ENCODE measurements at places on chromosomes 1 and 21.

GRCh38 chr1:31691951-31692350, 11.9 kb downstream of the COL16A1 start:
- DNase-seq: no peak

DNA sequence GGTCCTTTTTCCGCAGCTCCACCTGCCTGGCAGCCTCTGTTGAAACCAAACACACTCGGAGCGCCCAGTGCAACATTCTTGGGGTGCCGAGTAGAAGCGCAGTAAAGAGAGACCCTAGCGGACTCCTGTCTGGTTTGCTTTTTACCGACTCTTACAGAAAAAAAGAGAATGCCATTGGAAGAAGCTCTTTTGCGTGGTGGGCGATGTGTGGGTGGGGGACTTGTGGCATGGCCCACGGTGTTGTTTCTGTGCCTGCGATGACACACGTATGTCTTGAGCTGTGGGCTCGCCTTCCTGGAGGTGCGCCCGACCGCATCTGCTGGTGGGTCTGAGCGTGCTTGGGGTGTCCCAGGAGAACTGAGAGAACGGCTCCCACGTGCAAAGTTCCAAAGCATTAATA, 7.3 kb upstream of the BARHL2 start:
- no peak for DNase-seq

DNA sequence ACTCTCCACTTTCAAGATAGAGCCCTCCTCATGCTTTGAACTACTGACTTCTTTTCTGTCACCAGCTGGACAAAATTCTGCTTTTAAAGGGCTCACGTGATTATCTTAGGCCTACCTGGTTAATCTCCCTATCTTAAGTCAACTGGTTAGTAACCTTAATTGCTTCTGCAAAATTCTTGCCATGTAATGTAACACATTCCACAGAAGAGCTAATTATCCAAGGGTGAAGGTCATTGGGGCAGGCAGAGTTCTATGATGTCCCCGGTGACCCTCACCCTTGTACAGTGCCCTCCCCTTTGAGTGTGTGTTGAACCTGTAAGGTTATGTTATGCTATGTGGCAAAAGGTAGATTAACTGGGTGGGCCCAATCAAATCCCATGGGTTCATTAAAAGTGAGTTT, 25.2 kb upstream of the FOXE3 start:
- no peak for DNase-seq

DNA sequence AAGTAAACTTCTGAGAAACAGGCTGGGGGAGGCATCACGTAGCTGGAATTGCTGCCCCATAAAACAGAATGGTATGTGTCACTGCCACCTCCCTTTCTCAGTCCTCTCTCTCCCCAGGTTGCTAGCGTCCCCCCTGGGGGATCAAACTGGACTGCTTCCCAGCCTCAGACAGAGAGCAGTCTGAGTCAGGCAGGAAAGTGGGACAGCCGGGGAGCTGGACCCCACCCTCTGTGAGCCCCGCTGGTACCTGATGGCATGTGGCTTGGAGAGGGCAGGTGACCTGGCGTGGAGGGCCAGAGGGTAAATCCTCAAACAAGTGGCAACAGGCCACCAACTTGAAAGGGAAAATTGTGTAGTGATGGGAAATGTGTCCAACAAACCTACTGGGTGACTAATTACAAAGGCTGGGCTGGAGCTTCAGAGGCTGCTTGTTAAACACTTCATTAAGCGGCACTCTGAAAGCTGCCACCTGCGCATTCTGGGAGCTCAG, 1.0 kb upstream of the SFN start:
- DNase-seq: no peak

DNA sequence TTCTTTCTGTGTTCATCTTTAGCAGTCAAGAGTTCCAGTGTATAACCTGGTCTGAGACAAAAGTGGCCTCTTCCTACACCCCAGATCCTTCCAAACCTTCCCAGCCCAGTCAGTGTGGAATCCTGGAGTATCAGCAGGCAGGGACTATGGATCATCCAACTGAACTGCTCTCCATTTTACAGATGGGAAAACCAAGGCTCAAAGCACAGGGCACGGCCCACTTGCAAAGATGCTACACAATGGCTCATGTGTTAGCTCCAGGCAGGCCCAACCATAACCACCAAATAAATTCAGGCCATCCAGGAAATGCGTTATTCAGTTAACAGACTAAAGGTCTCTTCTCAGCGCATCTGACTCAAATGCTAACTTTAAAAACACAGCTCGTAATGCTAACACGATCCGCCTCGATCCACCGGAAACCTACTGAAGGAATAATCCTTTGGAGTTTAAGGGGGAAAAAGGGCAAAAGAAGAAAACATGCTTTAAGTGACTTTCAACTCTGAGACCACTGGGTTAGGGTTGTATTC, 7.1 kb downstream of the GLIS1 start:
- DNase-seq: no peak

Measured in MM.1S (cell line).